ENCODE measurements at places on chromosomes 11 and 22.
A peak's percentile ranks its signal among the peaks of the same experiment; 100 is the strongest.

DNA sequence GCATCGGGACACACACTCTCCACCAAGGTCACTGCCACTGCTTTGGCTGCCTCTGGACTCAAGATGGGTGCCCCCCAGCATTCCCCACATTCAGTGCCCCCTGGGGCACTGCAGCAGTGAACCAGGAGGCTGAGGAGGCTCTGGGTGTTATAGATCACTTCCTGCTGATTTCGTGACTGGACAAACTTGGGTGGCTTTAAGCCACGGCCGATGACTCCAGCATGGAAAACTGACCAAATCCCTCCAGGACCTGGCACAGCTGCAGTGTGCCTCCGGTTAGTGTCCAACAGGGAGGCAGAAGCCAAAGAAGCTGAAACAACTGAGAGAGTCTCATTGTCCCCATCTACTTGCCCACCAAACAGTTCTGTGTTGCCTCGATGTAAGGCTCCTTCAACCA is 1.2 kb upstream of the GANAB start:
- DNase-seq = no peak

GRCh38 chr11:12232817-12233601 is 122.6 kb downstream of the MICAL2 start:
- DNase-seq = no peak

- no peak for DNase-seq
Measured at GRCh38 chr11:95461858-95462257, 230.9 kb upstream of the SESN3 start.

GRCh38 chr11:70326365-70326811 is 55.9 kb downstream of the PPFIA1 start:
- DNase-seq = no peak

- no peak for DNase-seq
Measured at GRCh38 chr11:24163146-24163545, 333.7 kb upstream of the LUZP2 start.

GRCh38 chr22:33697640-33698039 is 222.6 kb downstream of the LARGE1 start:
- DNase-seq = no peak

- no peak for DNase-seq
Measured at GRCh38 chr11:78690352-78690987, 115.8 kb upstream of the NARS2 start.

- DNase-seq = peak; percentile 35
Measured at GRCh38 chr22:32528984-32529982, 54.7 kb downstream of the FBXO7 start.

- no peak for DNase-seq
Measured at GRCh38 chr11:36818410-36818809, 220.4 kb upstream of the RAG2 start.

GRCh38 chr22:44404341-44405020 is 91.7 kb upstream of the SHISAL1 start:
- no peak for DNase-seq

DNA sequence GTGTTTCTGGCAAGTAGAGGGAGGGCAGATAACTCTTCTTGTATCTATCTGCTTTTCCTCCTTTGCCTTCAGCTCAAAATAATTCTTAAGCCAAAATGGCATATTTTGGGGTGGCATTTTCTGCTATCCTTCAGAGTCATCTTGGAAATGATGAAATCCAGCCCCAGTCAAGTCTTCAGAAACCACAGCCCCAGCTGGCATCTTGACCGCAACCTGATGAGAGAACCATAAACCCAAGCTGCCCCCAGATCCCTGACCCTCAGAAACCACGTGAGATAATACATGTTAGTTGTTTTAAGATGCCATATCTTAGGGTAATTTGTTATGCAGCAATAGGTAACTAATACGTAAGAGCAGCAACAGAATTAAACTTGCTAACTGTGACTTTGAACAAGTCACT is 15.1 kb upstream of the PAMR1 start:
- no peak for DNase-seq

DNA sequence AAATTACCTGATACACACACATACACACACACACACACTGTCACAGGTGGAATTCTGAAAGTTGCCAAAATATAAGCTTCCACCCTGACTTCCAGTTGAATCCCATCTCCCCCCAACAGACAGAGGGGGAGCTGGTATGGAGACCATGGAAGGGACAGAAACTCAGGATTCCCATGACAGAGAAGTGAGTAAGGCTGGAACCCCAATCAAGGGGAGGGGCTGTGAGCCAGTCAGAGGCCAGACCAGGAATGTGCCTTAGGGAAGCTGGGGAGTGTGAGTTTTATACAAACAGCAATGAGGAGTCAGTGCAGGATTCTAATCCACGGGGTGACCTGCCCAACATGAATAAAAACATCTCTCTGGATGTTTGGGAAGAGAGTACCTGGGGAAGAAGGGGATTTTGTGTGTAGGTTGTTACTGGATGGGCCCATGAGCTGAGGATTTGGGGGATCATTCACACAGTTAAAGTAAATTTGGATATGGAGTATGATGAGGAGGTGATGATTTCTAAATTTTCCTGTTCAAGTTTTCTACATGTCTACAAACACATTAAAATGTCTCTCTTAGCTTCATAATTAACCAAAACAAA is 38.7 kb upstream of the TOP3B start:
- no peak for DNase-seq

DNA sequence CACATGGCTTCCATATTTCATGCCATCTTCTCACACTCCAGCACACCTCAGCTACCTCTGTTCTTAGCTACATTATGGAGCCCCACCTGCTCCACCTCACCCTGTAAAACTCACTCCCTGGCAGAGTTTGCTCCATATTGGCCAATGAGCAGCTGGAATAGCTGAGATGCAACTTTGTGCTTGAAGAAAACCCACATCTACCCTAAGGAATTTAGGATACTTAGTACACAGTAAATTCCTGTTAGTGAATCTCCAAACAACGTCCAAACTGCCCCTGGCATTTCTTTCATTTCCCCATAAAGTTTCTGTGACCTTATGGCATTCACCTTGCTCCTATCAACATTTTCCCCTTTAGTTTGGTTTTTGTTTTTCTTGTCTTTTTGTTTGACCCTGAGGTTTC is 2.2 kb upstream of the VWCE start:
- DNase-seq = no peak

GRCh38 chr11:19326499-19326898 is 85.8 kb upstream of the E2F8 start:
- DNase-seq = no peak

- no peak for DNase-seq
Measured at GRCh38 chr11:134363161-134363560, 31.4 kb downstream of the GLB1L2 start.

DNA sequence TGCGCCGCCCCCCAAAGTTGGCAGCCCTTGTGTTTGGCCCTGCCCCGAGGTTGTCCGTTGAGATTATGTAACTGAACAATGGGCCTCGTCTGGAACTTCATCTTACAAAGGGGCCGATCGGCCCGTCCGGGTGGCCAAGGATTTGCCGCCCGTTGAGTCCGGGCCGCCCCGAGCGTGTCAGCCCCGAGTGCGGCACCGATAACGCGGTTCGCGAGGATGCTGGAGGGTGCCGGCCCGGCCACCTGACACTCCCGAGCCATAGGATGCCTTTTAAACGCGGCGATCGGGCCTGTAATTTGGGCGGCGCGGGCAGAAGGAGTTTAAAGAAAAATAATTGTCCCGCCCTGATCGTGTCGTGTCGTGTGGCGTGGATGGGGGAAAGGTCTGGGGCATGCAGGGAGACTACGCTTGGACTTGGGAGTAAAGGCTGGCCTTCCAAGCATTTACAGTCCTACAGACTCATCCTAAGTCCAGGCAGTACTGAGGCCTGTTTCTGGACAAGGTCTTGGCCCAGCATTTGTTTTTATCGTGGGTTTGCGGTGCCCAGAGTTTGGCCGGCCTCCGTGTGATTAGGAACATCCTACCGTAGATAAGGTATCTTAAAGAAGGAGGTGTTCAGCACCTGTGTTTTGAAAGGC is 1.3 kb downstream of the WEE1 start:
- no peak for DNase-seq

GRCh38 chr11:31761636-31762035 is 49.5 kb downstream of the PAX6 start:
- DNase-seq = no peak
